ENCODE measurements at places on chromosomes 12 and 14.

- no peak for DNase-seq
These were observed 25.1 kb downstream of the FGFR1OP2 start for GRCh38 chr12:26963413-26963812.

DNA sequence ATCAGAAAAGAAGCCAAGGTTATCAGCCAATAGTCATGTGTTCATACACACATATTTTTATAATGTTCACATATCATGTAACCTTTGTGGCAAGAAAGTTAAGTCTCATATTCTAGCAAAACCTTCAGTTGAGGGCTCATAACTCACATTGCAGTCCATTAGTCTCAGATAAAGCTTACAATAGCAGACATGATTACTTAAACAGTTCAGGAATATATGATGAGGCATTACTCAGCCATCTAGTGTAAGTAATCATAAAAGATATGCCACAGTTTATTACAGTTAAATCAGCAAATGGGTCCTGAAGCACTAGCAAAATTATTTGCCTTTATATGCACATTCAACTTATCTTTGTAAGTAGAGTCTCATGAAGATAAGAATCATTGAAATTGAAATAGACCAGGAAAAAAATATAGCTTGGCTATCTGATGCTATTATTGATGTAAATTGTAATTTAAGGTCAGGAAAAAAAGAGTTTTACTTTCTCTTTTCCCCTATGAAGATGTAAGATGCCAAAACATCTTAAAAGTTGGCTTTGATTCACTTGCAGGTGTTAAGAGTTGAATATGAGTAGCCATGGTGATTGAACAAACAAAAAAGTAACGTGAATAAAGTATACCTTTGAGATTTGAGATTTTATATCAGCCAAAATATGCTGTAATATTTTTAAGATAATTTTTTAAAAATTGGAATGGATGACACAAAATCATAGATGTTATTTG, 537.0 kb downstream of the SLC6A15 start:
- DNase-seq, result no peak

DNA sequence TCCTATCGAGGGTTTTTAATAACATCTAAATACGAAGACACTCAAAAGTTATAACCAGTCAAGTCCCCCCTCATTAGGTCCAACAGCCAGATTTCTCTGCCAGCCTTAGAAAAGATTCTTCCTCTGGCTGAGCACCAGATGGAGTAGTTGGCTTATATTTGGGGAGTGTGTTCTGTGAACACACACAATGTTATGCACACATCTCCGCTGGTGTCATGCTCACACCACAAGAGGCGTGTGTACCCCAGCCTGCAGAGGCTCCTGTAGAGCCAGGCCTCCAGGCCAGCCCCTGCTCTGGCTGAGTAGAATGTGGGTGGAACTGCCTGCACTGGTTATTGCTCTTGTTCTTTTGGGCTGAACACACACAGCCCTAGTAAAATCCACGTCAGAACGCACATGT, 64.0 kb downstream of the PIWIL1 start:
- no peak for DNase-seq

DNA sequence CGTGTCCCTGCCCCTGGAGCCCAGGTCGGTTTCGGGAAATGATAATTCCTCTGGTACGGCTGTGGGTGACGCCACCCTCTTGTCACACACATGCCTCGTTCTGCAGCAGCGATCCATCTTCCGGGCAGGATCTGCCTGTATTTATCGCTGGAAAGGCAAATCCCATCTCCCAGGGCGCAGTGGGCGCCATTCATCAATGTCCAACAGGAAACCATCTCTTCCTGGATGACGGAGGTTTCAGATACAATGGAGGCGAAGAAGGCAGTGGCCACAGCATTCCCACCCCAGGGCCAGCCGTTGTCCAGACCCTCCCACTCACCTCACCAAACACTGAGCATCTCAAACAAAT, 74.2 kb downstream of the NOC4L start:
- DNase-seq, result no peak

GRCh38 chr12:96294831-96295230, 100.7 kb downstream of the ELK3 start:
- DNase-seq, result no peak

- no peak for DNase-seq
These were observed 1766.9 kb upstream of the SEL1L start for GRCh38 chr14:83300476-83301064.

GRCh38 chr12:127656266-127656665, 610.7 kb upstream of the TMEM132C start:
- DNase-seq, result no peak

- peak; percentile 23 for DNase-seq
These were observed 1.7 kb downstream of the ARHGAP5 start for GRCh38 chr14:32078858-32079216.

DNA sequence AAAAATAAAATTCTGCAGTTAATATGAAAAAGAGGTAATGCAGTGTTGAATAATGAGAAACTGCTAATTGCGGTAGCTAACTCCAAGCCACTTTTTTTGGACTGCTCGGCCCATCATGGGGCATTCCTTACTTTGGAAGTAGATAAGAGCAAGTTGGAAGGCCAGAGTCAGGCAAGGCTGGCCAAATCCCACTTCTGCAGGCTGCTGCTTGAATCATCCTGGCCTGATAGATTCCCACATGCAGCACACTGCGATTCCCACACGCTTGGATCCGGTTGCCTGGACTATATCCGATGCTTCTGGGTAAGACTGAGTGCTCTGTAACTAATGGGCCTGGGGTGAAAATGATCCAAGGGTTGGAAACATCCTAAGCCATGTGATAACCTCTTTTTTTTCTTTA, 10.6 kb downstream of the EIF2B2 start:
- DNase-seq, result no peak

DNA sequence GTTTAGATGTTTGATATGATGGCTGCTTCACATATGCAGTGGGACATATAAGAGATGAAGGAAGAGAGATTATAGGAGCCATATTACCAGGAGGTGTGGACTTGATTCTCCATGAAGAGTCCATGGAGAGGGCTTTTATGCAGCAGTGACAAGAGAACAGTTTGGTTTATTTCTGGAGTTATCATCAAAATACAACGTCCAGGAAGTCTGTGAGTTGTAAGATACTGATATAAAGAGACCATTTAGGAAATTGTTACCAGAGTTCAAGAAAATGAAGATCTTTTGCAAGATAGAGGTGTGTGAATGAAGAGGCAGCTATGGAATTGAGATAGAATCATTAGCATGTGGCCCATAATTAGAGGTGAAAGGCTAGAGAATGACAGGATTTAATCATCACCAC, 431.7 kb downstream of the NPAS3 start:
- no peak for DNase-seq

DNA sequence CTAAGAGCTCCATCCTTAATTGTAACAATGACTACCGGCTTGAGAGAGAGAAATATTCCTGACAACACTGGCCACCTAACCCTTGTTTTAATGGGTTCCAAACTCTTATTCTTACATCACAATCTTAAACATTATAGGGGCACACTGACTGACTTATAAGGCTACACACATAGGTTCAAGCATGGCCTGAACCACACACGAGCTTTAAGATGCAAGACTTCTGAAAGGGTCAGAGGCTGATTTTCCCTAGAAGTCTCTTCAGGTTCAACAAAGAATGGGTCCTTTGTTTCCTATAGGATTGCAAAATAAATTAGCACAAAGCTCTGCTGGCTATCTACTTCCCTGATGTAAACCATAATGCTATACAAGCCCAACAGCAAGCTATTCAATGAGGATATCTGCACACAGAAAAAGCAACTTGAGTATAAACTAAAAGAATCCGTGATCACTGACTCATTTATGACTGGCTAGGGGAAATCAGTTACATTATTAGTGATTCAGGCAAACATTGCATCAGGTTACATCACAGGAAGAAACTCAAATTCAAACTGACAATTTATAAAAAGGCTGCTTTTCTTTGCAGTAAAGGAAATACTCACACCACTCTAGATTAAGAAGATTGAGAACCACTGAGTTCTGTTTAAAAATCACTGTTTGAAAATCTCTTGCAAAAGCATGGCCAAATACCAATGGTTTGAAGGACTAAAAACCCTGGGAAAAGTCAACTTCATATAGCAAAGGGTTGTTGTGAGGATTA, 8.5 kb downstream of the BTG1 start:
- no peak for DNase-seq

DNA sequence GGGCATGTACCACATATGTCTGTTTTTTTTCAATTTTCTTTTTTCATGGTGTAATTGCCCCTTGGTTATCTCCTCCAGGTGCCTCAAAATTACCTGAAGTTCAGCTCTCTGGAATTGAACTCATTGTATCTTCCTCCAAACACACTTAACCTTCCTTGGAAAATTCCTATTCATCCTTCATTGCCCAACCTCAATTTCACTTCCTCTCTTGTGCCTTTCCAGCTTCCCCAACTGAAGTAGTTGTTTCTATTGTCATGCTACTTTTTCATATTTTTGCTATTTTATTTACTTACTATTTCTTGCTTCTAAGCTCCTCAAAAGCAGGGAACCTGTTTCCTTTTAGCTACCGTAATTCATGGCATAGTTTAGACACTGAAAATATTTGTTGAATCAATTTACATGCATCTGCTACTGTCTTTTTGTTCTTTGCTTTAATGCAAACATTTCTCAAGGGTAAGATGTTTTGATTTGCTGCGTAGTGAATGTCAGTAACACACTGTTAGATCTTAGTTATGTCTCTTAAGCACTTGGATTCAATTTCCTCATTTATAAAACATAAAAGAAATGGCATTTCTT, 37.0 kb upstream of the STXBP6 start:
- no peak for DNase-seq

- DNase-seq, result no peak
These were observed 9.6 kb downstream of the ACADS start for GRCh38 chr12:120735181-120735580.

DNA sequence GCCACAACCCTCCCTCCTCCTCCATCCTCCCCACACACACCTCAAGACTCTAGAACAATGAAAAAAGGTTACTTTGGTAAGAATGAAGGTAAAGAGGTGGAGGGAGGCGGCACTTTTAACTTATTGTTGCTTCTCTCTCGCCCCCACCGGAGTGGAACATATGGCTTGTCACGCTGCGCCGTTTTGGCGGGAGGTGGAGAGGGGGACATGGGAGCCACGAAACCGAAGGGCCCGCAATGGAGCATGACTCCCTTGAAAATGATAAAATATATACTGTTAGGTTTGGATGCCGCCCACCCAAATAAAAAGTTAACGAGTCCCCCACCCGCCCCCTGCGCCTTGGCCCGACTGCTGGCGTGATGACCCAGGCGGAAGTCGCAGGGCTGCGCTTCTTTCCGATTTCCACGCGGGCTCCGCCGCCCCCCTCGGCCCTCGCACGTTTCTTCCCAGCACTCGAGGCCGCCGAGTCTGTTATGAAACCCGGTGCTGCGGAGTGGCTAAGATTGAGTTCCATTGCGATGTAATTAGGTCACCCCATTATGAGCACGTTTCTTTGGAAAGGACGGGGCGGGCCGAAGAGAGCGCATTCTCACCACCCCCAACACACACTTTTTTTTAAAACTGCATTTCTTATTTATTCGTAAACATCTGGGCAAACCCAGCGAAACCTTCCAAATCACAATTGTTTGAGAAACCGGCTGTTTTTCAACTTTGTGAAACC, 1.4 kb upstream of the ZFP36L1 start:
- DNase-seq, result peak; percentile 87

GRCh38 chr12:66446276-66446675, 144.0 kb downstream of the HELB start:
- no peak for DNase-seq

- DNase-seq, result peak; percentile 45
These were observed 130.3 kb upstream of the FUT8 start for GRCh38 chr14:65281991-65282895.

DNA sequence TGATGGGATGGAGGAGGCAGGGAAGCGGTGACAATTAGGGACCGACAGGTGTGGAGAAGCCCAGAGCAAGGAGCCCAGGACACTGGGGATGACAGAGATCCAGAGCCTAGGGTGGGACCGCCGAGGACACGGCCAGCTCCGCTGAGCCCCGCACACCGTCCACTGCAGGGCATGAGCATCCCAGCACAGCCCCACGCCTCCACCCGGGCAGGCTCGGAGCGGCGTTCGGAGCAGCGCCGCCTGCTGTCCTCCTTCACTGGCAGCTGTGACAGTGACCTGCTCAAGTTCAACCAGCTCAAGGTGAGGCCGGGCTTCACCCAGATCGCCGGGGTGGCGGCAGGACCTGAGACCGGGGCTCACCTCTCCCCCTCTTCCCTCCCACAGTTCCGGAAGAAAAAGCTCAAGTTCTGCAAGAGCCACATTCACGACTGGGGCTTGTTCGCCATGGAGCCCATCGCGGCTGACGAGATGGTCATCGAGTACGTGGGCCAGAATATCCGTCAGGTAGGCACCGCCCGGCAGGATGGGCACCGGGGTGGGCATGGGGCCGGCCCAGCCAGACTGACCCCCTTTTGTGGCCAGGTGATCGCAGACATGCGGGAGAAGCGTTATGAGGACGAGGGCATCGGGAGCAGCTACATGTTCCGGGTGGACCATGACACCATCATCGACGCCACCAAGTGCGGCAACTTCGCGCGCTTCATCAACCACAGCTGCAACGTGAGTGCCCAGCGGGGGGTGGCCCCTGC, 23.7 kb downstream of the SETD1B start:
- DNase-seq, result no peak

- DNase-seq, result no peak
These were observed 36.5 kb downstream of the SSH1 start for GRCh38 chr12:108820707-108821406.

GRCh38 chr14:99072433-99072832, 199.6 kb downstream of the BCL11B start:
- no peak for DNase-seq

DNA sequence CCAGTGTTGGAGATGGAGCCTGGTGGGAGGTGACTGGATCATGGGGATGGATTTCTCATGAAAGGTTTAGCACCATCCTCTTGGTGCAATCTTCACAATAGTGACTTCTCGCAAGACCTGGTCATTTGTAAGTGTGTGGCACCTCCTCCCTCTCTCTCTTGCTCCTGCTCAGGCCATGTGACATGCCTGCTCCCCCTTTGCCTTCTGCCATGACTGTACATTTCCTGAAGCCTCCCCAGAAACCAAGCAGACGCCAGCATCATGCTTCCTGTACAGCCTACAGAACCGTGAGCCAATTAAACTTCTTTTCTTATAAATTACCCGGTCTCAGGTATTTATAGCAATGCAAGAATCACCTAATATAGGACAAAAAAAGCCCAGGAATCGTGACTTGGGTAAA, 171.0 kb upstream of the FOXN3 start:
- DNase-seq, result no peak

All from CD4-positive, alpha-beta T cell treated with Interleukin-6 for 4 hours (primary cell).